NCI-H1092 treated with DMSO at 0.1 percent for 48 hours (cell line): ENCODE measurements at places on chromosomes 16 and 17.

GRCh38 chr16:50467943-50468748, 80.0 kb upstream of the NKD1 start:
- DNase-seq, result peak; percentile 52

GRCh38 chr16:83742124-83742899, 65.5 kb upstream of the HSBP1 start:
- DNase-seq, result peak; percentile 92

- DNase-seq, result no peak
These were observed 37.5 kb downstream of the MPRIP start for GRCh38 chr17:17079761-17080160.

DNA sequence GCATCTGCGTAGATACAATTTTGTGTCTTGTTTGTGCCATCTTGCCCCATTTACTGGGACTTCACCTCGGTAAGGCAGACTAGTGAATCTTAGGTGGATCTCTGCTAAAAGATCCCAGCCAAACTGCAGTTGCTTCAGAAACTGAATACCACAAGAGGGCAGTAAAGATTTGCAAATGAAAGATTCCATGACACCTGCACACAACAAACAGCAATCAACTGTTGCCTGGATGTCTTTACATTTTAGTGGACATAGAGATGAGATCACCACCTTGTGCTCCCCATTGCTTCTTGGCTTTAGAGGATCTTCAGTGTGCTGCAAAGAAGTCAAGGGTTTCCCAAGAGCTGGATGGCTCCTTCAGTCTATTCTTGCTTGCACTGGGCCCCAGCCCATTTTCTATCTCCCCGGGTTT, 119.2 kb upstream of the CACNG5 start:
- peak; percentile 84 for DNase-seq

- no peak for DNase-seq
These were observed 8.4 kb upstream of the SREBF1 start for GRCh38 chr17:17845046-17845775.

DNA sequence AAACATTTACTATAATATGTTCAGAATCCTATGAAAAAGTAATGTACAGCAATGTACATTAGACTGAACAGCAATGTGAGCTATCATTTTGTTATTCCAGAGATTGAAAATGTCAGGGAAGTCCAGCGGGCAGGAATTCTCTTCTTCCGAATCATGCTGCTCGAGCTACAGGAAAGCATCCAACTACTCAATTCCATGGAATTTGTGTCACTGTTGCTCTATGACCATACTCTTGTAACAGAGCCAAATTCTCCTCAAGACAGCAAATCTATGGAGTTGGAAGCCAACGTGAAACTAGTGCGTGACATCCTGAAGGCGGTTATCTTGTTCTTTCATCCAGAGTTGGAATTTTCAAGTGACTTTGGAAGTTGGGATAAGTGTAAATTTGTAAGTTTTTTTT, 24.8 kb upstream of the NSRP1 start:
- no peak for DNase-seq

GRCh38 chr17:4583782-4584100, 588 bp upstream of the SMTNL2 start:
- DNase-seq, result no peak

DNA sequence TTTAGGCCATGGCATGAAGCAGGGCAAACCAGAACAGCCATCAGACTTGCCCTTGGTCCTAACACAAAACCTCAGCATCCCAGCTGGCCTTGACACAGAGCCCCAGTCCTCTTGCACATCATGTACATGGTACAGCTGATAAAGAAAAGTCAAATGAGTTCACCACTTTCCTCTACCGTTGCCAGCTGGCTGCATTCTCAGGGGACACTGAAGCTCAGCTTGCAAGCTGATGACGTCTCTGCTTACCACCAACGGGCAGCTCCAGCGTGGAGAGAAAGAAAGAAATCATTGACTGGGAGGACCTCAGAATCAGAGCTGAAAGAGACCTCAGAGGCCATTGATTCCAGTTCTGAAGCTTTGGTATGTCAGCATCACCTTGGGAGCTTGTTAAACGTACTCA, 80.7 kb upstream of the CES5A start:
- no peak for DNase-seq

GRCh38 chr16:55915096-55915827, 40.1 kb upstream of the CES5A start:
- DNase-seq, result no peak

- no peak for DNase-seq
These were observed 17.7 kb downstream of the G6PC3 start for GRCh38 chr17:44088254-44088653.

DNA sequence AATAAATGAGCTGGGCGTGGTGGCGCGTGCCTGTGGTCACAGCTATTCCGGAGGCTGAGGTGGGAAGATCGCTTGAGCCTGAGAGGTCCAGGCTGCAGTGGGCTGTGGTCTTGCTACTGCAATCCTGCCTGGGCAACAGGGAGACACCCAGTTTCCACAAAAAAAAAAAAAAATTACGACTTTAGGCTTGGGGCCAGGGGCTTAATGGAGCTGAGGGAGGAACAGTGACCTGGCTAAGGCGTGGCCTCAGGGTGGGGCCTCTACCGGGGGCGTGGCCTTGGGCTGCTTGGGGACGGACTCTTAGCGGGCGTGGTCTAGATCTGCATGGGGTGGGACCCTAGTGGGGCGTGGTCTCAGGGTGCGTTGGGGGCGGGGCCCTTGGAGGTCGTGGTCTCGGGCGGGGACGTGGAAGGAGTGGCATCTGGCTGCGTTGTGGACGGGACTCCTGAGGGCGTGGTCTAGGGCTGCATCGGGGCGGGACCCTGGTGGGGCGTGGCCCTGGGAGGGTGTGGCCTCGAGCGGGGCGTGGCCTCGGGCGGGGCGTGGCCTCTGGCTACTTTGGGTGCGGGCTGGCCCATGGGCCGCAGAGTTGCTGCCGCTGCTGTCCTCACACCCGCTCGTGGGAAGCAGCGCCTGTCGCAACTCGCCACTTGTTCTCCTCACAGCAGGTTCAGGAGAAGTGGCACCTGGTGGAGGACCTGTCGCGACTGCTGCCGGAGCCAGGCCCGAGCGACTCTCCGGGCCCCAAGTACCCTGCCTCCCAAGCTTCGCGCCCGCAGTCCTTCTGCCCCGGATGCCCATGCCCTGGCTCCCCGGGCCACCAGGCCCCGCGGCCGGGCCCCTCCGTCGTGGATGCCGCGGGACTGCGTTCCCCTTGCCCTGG, 5.8 kb upstream of the C17orf99 start:
- peak; percentile 20 for DNase-seq

- DNase-seq, result no peak
These were observed 448.8 kb downstream of the SLC39A11 start for GRCh38 chr17:72643575-72644216.

- peak; percentile 39 for DNase-seq
These were observed 295.3 kb upstream of the PMFBP1 start for GRCh38 chr16:72467157-72467759.

DNA sequence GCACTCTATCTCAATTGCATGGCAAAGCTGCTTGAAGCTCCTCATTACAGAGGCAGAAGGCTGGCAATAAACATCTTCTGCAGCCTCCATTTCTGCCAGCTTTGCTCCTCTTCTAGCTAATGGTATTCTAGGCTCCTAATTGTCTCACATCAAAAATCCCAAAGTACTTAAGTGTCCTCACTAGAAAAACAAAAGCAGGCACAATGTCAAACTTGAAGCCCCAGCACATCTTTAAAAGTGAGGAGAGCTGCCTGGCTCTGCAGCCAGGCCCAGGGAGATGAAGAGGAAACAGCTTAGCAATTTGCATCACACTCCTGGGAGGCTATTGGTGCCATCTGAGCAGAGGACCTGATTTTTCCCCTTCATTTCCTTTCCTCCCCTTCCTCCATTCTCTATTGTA, 197.1 kb downstream of the KCNJ2 start:
- no peak for DNase-seq

DNA sequence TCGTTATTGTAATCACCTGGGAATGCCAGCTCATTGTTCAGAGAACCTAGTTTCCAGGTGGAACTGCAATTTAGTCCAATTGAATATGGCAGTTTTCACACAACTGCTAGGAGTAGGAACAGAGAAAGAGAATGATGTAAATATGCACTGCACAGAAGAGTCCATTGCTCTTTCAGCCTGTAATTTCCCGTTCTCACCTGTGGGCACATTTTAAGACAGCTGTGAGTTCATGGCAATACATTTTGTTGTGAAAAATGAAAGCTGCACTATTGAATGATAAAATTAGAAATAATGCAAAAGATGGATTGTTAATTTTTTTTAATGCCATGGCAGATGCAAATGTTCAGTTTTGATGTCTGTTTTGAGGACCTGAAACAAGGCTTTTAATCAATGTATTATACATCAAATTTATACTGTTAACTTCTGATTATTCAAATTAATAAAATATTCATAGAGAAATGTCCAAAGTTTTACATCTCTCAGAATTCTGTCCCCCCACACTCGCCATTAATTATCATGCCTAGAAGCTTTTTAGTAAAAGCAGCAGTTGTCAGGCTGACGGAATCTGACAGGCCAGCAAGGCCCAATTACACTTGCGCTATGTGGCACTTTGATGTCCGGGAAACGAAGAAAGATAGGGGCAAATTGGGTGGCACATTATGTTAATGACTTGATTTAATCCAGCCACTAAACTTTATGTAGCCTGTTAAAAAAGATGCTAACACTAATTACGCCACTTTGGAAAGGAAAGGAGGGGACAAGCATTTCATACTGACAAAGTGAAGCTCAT, 72.2 kb downstream of the RPGRIP1L start:
- no peak for DNase-seq

- peak; percentile 15 for DNase-seq
These were observed 30.4 kb downstream of the KIAA0513 start for GRCh38 chr16:85057948-85058347.

- no peak for DNase-seq
These were observed 30.0 kb downstream of the IL21R start for GRCh38 chr16:27431773-27432532.

- no peak for DNase-seq
These were observed 11.0 kb upstream of the BBS2 start for GRCh38 chr16:56530872-56531271.

GRCh38 chr16:85844786-85845185, 45.3 kb downstream of the COX4I1 start:
- DNase-seq, result no peak

DNA sequence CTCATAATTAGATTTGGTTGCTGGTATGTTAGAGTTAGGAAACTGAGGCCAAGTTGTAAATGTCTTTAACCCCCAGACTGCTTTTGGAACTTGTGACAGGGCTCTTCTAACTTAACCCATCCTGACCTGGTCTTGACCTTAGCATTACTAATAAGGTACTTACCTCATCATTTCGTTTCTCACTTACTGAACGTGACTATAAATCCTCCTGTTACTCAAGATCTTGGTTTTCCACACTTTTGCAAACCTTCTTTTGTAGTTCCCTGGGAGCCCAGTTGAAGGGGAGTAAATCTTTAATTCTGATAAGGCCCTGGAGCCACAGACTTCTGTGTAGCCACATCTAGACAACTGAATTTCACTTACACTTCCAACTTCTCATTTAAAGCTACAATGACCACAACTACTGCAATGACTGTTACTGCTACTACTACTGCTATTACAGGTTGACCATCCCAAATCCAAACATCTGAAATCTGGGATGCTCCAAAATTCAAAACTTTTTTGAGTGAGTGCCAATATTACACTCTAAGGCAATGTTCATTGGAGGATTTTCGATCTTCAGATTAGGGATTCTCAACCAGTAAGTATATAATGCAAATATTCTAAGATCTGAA, 248.8 kb upstream of the TBX2 start:
- DNase-seq, result no peak

GRCh38 chr16:17476414-17477259, 5.9 kb upstream of the XYLT1 start:
- DNase-seq, result peak; percentile 64

DNA sequence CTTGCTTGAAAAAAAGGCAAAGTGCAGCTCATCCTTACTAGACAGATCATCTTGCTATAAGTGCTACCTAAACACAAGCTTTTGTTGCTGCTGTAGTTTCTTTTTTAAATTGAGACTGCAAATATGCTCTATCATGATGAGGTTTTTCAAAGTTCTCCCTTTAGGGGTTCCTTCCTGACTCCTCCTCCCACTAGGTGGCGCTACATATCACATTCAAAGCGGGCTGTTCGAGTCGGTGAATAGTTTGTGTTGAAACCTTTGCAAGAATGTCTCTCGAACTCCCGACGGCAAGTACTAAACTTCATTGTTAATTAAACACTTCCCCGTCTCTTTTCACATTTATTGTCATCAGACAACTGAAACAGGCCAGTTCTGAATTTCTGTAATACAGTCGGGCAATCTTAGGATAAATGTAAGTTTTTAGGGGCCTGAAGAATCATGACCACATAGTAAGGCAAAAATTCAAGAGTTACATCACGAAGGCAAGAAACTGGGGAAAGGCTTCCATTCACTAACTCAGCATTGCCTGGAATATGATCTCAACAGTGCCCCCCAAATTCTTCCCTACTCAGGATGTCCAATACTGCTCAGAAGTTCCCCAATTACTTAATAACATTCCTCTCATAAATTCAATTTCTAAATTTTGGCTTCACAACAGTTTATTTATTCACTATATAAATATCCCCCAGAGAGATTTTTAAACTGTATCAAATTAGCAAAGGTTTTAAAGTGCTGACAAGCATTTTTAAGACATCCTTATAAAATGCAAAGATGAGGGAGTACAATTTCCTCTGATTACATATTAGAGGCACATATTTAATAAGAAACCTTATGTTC, 6.7 kb downstream of the HS3ST3A1 start:
- peak; percentile 35 for DNase-seq

- no peak for DNase-seq
These were observed 15.1 kb downstream of the GSDMB start for GRCh38 chr17:39903158-39903884.

DNA sequence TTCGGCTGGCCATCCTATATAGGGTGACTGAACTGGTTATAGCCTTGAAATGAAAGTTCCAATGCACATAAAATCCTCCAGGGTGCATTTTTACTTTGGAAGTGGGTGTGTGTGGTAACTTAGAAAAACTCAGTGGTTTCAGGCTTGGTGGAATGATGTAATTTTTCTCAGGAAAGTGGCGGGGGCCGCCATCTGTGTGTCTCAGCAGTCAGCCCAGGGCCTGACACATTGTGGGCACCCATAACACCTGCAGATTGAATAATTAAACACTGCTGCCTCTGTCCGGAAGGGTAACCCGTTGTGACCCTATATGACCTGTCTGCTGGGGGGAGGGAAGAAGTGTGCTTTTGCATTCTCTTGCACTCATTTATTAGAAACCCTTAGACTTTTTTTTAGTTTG, 2.2 kb upstream of the PDP2 start:
- no peak for DNase-seq
